ENCODE measurements at places on chromosomes 16 and 17.

GRCh38 chr17:34299956-34300577, 14.5 kb downstream of the CCL11 start:
- no peak for DNase-seq

- DNase-seq = no peak
Observed at GRCh38 chr16:85363881-85364280, 249.2 kb upstream of the GSE1 start.

GRCh38 chr17:19311016-19311415, 51.5 kb downstream of the B9D1 start:
- no peak for DNase-seq

- DNase-seq = no peak
Observed at GRCh38 chr17:68384471-68384870, 72.8 kb downstream of the WIPI1 start.

DNA sequence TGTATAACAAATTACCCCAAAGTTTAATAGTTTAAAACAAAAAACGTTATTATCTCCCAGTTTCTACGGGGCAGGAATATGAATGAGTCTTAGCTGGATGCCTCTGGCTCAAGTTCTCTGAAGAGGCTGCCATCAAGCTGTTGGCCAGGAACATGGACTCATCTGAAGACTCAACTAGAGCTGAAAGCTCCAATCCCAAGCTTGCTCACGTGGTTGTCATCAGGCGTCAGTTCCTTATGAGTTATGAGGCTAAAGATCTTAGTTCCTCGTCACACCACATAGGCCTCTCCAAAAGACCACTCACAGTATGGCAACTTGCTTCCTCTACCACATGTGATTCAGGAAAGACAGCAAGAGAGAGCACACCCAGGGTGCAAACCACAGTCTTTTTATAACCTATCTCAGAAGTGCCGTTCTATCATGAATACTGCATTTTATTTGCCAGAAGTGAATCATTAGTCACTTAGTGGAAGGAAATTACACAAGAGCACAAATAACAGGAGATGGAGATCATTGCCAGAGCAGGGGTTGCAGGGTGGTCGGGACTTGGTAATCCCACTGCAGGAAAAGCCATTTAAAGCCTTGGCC, 48.7 kb upstream of the NLK start:
- DNase-seq = no peak

DNA sequence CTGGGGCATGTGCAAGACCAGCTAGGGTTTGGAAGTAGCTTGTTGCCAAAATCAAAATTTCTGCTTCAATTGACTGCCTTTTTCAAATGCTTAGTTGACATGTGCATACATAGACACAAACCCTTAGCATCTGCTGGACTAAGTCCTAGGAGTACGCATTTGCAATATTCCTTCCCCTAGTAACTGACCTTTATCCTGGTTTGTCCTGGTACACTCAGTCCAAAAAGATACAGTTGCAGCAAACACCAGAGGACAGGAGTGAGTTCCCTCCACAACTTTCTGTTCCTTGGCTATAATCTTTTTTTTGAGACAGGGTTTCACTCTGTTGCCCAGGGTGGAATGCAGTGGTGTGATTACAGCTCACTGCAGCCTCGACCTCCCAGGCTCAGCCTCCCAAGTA, 290.2 kb upstream of the ERCC4 start:
- DNase-seq = no peak

GRCh38 chr17:68296217-68297191, 5.2 kb downstream of the ARSG start:
- DNase-seq = peak; percentile 77

DNA sequence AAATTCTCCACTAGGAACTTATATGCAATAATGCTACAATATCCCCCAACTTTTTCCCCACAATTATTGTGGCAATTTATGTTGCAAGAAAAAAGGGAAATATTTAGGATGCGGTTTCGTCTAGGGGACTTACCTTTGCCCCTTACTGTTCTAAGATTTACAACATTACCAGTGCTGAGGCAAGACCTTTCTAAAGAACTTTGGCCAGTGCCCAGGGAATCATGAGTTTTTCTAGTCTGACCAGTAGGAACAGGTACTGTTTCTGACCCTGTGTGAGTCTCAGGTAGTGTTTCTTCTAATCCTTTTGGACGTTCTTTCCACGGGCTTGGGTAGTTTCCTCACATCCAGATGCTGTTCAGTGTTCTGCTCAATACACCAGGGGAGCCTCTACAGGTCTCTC, 373.7 kb downstream of the HAPSTR1 start:
- no peak for DNase-seq

DNA sequence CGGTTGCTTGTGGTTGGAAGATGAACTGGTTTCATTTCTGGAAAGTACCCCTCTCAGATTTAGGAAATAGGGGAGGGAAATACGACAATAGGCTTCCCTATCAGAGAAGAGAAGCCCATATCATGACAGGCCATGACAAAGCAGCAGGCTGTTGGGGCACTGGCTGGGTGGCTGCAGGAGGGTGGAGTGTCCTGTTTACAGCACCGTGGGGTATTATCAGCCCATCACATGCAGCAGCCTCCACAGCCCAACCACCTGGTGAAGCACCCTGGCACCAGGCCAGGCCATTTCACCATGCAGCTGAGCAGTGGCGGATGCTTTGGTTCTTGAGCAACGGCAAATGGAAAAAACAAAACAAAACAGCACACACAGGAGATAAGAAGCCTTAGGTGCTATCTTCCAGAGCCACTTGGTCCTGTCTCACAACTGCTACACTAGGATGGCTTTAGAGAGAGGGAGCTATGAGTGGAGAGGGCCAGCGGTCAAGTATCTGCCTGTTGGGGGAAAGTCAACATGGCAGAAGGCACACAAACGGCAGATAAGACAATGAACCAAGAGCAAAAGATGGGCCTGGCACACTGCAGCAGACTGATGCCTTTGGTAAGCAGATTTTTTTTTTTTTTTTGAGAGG, 24.2 kb downstream of the FAM117A start:
- peak; percentile 97 for DNase-seq

DNA sequence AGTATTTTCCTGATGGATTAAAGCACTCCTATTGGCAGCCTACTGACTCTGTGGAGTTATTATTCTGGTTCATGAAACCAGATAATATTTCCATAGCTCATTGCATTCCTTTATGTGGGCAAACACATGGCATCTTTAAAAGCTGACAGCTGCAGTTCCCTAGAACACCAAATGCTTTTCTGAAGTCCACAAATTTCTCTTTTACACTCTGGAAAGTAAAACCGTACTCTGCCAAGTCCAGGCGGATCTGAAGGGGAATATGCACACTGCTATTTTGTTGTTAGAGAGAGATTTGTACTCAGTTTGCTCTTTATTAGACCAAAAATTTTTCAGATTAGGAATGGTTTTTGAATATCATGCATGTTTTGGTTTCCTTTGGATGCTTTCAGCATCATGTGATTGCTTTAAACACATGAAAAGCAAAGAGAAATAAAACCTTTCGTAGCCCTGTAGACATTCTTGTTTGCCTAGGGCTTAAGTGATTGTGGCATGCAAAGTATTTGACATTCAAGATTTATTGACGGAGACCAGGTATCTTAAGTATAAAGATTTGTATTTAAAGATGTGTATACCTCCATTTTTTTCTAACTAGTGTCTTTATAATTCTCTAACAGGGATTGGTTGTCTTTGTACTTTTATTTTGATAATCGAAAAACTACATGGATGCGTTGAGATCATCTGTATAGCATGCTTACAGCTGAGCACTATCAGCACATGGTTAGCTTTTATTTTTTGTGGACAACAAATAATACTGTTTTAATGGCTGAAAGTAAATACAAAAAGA, 19.5 kb downstream of the SEC14L1 start:
- no peak for DNase-seq

- no peak for DNase-seq
Observed at GRCh38 chr17:60481604-60482003, 44.4 kb downstream of the APPBP2 start.

DNA sequence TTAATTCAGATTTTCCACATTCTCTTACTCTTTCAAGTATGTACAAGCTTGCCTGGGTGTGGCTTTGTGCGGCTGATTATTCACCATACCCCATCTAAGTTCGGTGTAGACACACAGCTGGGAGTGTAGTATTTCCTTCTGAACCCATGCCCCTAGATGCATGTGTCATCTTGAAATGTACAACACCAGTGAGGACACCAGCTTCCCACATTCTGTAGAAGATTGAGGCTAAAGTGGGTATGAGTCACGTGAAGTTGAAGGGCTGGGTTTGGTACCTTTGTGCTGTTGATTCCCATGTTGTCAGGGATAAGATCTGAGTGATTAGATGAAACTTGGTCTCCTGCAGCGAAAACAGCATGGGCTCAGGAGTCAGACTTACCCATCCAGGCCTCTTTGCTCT, 14.6 kb upstream of the DHX8 start:
- DNase-seq = no peak

- no peak for DNase-seq
Observed at GRCh38 chr16:16059160-16059559, 109.7 kb downstream of the ABCC1 start.

- no peak for DNase-seq
Observed at GRCh38 chr17:77508047-77508715, 367.4 kb downstream of the SEC14L1 start.

GRCh38 chr16:19688396-19689024, 29.5 kb downstream of the KNOP1 start:
- DNase-seq = no peak

DNA sequence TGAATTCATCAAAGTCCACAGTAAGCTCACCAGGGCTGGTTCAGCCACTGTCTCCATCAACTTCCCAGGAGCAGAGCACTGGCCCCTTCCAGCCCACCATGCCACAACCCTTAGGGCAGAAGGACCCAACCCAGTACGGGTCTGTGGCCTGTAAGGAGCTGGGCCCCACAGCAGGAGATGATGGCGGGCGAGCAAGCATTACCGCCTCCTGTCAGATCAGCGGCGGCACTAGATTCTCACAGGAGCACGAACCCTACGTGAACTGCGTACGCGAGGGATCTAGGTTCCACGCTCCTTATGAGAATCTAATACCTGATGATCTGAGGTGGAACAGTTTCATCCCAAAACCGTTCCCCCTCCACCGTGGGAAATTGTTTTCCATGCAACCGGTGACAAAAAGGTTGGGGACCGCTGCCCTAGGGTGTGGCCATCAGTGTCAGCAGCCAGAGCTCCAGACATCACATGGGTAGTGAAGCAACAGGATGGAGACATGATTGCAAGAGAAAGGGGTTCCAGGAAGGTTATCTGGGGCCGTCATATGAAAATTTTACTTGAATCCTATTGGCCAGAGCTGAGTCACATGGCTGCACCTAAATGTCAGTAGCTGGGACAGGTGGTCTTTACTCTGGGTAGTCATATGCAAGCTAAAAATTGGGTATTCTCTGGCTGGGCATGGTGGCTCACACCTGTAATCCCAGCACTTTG, 12.4 kb upstream of the SLC25A19 start:
- no peak for DNase-seq

- DNase-seq = no peak
Observed at GRCh38 chr17:4543557-4544026, 11.6 kb downstream of the MYBBP1A start.

DNA sequence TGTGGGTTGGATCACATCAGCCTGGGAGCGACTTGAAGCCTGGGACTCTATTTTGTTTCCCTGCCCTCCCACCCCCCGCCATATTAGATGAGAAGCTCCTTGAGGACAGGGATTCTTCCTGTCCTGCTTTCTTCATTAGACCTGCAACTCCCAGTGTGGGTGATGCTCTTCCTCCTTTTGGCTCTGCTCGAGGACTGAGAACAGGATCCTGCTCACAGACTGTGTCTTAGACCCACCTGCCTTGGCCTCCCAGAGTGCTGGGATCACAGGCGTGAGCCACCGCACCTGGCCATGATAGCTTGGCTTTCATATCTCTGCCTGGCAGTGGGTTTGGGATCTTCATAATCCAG, 21.5 kb upstream of the TNS4 start:
- DNase-seq = no peak

- DNase-seq = no peak
Observed at GRCh38 chr16:87815567-87815966, 49.8 kb upstream of the KLHDC4 start.

DNA sequence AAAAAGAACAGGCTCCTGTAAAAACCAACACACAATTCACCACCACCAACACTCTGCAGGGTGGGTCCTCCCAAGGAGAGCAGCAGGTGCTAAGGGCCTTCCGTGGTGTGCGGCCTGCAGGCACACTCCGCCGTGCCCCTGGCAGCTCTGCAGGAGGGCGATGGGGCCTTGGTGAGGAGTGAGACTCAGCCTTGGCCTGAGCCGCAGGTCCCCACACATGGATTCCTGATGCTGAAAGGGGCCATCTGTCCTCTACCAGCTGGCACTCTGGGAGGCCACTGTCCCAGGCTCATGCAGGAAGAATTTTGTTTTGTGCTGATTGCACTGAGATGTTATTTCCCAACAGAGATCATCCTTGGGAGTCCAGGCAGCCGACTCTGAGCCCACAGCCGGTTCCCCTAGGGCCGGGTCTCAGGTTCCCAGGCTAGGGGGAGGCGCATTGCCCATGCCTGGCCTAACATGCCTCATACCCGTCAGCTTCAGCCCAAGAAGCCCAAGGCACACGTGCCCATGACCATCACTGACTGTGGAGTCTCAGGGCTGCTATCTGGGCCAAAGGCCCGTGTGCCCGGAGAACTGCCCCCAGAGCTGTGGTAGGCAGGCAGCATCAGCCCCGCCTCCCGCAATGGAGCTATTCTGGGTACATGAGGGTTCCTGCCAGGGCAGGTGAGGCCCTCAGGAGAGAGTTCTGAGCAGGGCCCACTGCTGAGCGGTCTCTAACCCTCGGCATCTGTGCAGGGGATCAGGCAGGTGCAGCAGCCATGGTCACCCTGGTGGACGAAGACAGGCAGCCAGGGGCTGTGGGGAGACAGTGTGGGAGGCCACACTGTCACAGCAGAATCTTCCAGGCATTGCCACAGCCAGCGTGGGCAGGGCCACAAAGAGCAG, 97.9 kb upstream of the ZNF469 start:
- no peak for DNase-seq

- no peak for DNase-seq
Observed at GRCh38 chr16:10685709-10686108, 9.0 kb downstream of the TEKT5 start.

DNA sequence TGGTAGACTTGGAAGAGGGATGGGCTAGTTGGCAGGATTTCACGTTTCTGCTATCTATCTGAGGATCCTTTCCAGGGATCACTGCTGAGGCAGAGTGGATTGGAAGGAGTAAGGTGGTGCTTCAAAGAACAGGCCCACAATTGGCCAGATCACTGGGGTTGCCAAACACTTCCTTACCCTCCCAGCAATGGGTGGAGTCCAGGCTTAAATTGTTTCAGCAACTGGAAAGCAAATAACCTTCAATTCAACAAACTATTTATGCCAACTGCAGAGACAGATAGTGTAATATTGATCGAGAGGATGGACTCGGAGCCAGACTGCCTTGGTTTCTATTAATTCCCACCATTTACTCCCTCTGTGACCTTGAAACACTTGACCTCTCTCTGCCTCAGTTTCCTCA, 2.1 kb downstream of the ARRB2 start:
- no peak for DNase-seq

GRCh38 chr17:1186923-1187771, 7.4 kb upstream of the ABR start:
- DNase-seq = peak; percentile 79

DNA sequence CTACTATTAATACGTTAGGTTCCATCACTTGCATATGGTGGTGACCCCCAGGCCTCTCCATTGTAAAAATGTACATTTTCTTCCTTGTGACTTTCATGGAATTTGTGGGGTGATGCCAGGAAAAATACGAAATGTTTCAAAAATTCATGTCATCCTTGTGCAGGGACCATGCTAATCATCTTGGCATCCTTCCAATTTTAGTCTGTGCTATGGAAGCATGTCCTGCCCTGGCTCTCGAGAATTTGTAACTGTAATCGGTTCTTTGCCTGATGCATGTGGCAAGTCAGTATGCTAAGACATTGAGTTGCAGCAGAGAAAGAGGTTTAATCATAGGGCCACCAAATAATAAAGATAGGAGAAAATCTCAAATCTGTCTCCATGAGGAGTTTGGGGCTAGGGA, 14.3 kb upstream of the GINS3 start:
- no peak for DNase-seq
